ENCODE measurements at places on chromosomes 2 and 18.

GRCh38 chr18:73954268-73954667 is 193.4 kb downstream of the FBXO15 start:
- no peak for DNase-seq

- no peak for DNase-seq
Measured at GRCh38 chr2:36801088-36801487, 104.6 kb downstream of the VIT start.

- no peak for DNase-seq
Measured at GRCh38 chr2:205273148-205273547, 409.2 kb upstream of the NRP2 start.

- DNase-seq = no peak
Measured at GRCh38 chr2:15107137-15107536, 454.0 kb downstream of the NBAS start.

Measured in lung microvascular endothelial cell (primary cell).